ENCODE measurements at places on chromosomes 4 and X.

- no peak for DNase-seq
Measured at GRCh38 chrX:8849458-8849857, 48.3 kb upstream of the FAM9A start.

- DNase-seq, result no peak
Measured at GRCh38 chrX:148811236-148811635, 310.8 kb downstream of the AFF2 start.

- no peak for DNase-seq
Measured at GRCh38 chr4:15423285-15423711, 4.5 kb upstream of the C1QTNF7 start.

DNA sequence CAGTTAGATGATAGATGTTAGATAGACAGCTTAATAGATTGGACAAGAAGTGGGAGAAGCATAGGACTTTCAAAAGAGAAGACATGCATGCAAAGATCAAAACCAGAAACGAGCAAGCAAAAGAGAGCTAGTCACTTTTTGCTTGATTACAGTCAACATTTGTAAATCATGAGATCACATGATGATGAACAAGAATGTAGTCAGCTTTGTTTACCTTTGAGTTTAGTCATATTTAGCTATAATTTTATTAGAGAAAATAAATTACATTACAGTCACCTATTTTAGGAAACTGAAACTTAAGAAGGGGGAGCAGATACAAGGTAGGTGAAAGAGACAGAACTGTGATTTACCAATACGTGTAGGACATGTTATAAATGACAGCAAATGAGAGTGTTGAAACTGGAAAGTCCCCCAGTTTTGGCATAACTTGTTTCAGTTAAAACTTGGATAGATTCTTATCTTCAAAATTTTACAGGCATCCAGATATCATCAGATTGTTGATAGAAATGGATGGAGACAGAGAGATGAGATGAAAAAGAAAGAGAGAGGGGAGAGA, 1083.1 kb upstream of the PCDH10 start:
- DNase-seq, result no peak

GRCh38 chrX:102580891-102581290, 18.4 kb upstream of the ARMCX5 start:
- no peak for DNase-seq

DNA sequence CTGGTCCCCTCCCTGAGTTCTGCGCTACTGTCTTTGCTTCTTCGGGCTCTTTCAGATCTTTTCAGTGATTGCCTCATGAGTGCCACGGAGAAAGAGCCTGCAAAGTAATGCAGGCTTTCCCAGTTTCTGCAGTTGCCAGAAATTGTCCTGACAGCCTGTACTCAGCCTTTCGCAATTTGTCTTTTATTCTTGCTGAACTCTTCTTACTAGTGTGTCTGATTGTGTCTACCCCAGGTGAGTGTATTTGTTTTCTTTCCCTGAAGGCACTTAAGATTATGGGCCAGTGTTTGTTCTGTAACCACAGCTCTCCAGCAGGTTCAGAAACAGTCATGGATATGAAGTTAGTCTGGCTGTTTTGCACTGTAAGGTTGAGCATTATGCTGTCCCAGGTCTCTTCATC, 47.1 kb downstream of the FAM193A start:
- DNase-seq, result no peak

- no peak for DNase-seq
Measured at GRCh38 chrX:107978707-107979307, 3.4 kb downstream of the TEX13B start.

GRCh38 chr4:76605099-76605563, 170.1 kb downstream of the SHROOM3 start:
- no peak for DNase-seq

- DNase-seq, result no peak
Measured at GRCh38 chr4:1136048-1136447, 22.7 kb upstream of the RNF212 start.

DNA sequence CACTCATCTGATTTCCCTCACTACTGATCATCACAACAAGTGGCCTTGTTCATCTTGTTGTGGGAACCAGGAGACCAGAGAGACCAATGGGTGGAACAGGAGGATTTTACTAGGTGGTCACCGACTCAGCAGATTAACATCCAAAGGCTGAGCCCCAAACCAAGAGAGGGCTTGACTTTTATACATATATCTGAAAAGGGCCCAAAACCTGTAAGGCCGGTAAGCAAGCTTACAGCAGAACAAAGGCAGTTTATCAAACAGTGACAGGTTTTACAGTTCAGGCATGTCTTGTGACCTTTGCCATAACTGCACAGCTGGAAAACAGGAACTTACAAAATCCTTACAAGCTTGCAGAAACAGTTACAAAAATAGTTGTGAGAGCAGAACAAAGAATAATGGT, 195.9 kb downstream of the OR13H1 start:
- DNase-seq, result no peak
